ENCODE measurements at places on chromosomes 7 and 10.

DNA sequence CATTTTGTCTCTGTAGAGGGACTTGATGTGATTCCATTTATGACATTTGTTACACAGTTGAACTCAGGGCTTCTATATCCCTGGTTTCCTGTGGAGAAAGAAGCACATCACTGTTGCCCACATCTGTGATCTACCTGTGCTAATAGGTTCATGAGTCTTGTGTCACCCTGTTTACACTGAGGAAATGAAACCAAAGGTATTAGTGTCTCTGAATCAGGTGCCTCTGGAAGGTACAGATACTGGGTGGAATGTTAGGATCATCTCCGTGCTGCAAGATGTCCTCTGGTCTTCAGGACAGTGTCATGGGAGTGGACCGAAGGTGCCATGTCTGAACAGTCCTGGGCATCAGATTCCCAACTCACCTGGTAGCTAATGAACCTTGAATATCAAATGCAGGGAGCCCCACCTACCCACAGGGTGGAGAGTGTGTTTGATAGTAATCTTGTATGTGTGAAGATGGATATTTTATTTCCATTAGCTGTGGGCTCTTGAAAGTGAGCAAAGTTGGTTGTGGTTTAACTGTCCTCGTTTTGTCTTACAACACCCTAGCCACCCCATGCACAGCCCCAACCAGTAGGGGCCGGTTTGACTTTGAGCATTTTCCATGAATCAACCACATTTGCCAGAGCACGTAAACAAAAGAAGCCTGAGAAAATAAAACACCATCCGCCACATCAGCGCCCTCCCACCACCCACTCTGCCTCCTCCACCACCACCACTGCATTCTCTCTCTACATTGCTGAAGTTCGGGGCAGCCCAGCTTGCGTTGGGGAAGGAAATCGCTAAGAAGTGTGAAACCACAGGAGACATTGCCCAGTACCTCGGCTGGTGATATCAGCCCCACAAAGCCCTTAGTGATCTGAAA is 40.7 kb downstream of the TARP start:
- DNase-seq = no peak

- DNase-seq = no peak
Measured at GRCh38 chr7:151813445-151813844, 63.5 kb downstream of the PRKAG2 start.

DNA sequence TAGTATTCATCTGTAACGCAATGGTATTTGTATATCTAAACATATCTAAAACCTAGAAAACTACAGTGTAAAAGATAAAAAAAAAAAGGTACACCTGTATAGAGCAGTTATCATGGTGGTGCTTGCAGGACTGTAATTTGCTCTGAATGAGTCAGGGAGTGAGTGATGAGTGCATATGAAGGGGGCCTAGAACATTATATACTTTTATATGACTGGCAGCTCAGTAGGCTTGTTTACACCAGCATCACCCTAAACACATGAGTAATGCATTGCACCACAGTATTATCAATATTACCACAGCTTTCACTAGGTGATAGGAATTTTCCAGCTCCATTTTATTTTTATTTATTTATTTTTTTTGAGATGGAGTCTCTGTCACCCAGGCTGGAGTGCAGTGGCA is 40.8 kb downstream of the TRIM24 start:
- DNase-seq = no peak

DNA sequence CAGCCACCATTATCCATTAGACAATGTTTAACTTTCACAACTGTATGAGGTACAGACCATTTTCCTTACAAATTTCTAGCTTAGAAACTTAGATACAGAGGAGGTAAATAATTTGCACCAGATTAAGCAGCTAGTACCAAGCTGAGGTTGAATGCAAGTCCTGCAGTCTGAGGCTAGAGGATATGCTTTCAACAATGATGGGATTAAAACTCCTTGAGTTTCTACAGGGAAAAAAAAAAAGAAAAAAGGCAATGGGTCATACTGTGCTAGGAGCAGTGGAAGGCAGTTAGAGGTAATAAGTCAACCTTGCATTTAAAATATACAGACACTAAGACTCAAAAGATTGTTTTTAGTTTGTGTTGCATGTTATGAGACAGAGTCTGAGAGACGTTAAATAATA is 86.5 kb downstream of the SEMA3A start:
- DNase-seq = no peak

DNA sequence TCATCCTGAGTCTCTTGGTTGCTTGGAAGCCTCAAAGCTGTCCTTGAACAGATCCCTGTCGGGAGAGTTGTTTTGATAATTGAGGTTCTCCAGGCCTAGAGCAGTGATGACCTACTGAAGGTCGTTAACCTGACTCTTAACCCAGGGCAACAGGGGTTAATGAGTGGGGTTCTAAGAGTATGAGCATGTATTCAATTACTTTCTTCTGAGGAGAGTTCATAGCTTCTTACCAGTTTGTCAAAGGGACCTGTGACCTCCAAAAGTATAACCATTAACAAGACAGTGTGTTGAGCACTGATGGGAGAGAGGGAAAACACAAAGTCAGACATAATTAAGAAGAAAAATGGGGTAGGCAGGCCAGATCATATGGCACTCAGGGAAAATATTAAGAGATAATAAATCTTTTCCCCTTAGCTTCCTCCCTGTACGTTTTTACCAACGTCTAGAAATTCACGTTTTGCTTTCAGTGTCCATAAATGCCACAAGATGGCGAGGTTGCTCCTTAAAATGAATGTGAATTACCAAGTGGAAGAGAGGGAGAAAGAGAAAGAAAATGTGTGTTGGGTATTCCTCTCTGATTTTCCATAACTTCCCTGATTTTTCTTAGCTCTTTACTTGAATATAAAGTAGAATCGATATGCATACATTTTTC is 97.6 kb downstream of the SUGCT start:
- peak; percentile 16 for DNase-seq

DNA sequence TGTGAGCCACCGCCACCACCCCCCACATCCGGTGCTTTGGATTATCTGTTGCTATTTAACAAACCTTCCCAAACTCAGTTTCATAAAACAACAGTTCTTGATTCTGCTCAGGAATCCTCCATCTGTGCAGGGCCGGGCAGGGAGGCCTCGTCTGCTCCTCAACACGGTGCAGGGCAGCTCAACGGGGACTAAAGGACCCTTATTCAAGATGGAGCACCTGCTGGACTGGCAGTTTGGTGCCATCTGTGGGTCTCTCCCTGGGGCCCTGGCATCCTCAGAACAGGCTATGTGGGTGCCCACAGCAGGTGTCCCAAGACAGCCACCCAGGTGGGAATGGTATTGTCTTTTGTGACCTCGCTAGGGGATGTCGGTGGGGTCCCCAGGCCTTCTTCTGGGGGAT is 31.0 kb upstream of the ELFN1 start:
- no peak for DNase-seq

DNA sequence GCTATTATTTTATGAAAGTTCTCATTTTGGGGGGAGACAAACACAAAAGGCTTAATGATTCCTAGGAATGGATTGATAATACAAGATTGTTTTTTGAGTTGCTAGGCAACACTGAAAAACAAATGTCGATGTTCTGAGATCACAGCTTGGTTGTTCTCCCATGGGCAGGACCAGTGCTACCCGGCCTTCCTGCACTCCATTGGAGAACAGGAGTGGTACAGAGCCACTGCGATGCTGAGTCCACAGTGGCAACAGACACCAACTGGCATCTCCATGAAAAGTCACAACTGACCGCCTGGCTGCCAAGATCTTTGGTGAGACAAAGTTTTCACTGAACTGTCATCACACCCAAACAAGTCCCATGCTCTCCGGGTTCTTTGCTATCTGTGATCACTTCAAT is 68.9 kb upstream of the NMT2 start:
- DNase-seq = peak; percentile 6

DNA sequence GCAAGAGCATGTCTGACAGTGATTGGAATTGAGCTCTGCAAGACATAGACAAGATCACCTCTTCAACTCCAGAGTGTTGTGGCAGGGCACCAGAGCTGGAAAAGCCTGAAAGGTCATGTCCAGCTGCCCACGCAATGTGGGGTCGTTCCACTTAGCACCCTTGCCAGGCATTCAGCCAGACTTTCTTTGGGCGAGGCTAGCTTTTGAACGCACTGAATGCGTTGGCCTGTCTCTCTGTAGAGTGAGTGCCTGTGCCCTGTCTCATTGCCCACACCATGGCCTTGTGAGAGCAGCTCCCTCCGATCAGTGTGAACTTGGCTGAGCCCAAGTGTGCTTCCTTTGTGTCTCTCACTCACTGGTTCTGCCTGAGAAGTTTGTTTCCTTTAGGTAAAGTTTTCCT is 23.3 kb downstream of the UBTD1 start:
- peak; percentile 45 for DNase-seq

- DNase-seq = no peak
Measured at GRCh38 chr7:93231259-93231658, 907 bp upstream of the VPS50 start.

DNA sequence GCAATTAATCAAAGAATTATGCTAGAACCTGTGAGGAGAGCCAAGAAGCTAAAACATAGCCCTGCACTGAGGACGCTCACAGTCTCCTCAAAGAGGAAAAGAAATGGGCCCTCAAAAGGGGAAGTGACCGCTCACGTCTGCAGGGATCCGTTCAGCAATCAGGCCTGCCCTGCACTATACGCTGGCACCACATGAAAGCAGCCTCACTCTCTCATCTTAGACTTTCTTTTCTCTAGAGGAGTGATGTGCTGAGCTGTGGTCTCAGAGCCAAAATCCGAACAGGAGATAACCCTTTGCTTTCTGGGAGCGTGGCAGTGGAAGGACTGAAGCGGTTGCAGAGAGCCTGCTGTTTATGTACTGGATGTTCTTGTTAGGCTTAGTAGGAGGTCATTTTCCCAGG is 6.3 kb upstream of the IL2RA start:
- DNase-seq = no peak

DNA sequence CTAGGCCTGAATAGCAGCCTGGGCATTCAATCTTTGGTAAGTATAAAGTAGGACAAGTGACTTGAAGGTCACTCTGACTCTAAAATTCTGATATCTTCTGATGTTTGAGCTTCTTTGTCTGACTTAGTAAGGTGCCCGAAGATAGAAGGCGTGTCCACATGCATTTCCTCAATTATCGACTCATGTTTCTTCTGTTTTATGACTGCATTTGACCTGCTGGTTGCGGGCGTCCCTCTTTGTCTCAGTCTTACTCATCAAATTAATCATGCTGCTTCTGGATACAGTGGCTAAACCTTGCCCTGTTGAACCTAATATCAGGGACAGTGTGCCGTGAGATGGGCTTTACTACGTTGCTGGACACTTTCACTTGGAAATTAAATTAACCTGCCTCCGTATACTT is 534.1 kb downstream of the SDK1 start:
- no peak for DNase-seq

DNA sequence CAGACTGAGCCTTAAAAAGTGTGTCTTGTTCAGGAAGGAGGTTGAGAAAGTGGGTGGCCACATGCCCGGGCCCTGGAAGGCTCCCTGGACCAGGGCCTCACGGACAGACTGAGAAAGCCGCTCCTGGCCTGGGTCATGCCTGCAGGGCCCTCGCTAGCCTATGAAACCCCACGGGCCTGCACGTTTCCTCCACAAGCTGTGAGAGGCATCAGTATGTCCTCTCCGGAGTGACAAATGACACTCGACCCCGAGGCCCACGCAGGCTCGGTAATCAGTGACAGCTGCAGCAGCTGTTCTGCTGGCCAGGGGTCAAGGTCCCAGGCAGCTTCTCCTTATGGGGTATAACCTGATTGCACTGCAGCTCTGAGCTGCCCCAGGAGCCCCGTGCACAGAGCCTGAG is 47.6 kb downstream of the ASB13 start:
- peak; percentile 18 for DNase-seq

DNA sequence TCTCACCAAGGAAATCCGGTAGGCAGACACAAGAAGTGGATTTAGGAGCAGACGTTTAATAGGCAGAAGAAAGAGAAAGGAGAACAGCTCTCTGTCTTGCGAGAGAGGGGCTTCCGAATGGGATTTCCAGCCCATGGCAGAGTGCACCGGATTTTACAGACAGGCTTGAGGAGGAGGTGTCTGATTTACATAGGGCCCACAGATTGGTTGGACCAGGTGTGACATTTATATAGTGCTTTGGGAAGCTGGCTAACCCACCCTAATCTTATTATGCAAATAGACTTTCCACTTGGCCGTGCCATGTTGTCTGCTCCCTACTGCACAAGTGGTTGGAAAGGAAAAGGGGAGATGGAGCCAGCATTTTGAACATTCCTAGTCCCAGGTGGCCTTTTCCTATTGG is 57.8 kb downstream of the ANKMY2 start:
- no peak for DNase-seq

- DNase-seq = no peak
Measured at GRCh38 chr10:110791541-110792073, 80.1 kb upstream of the PDCD4 start.

DNA sequence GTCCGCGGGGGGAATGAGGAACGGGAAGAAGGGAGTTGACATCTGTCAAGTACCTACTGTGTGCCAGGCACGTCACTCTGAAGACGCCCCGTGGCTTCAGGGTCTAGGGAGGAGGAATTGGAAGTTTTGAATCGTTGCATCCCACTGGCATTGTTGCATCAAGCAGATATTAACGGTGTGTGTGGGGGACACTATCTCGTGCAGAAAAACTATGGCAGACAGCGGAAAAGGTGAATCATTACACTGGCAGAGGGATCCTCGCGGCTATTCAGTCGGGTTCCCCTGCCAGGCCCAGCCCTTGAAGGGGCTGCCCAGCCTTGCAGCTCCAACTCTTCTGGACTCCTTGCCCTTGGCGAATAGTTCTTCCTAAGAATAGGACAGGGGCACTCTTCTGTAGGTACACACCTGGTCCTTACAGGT is 1.0 kb upstream of the KIAA1549 start:
- DNase-seq = no peak

- no peak for DNase-seq
Measured at GRCh38 chr10:8032558-8032957, 21.9 kb upstream of the GATA3 start.

GRCh38 chr7:75966190-75966961 is 28.0 kb downstream of the TMEM120A start:
- no peak for DNase-seq

GRCh38 chr7:155189590-155189989 is 108.1 kb upstream of the INSIG1 start:
- DNase-seq = no peak

GRCh38 chr10:17548162-17548561 is 69.0 kb downstream of the HACD1 start:
- DNase-seq = no peak

DNA sequence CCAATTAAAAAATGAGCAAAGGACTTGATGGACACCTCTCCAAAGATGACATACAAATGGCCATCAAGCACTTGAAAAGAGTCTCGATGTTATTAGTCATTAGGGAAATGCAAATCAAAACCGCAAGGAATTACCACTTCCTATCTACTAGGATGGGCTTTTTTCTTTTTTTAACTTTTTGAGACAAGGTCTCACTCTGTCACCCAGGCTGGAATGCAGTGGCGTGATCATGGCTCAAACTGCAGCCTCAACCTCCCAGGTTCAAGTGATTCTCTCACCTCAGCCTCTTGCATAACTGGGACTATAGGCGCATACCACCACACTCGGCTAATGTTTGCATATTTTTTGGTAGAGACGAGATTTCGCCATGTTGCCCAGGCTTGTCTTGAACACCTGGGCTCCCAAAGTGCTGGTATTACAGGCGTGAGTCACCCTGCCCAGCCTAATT is 13.6 kb downstream of the NKX1-2 start:
- DNase-seq = no peak

Data from thyroid gland (tissue), 4 donors.